ENCODE measurements at places on chromosomes 12 and 14. TPM values are rescaled to one million over a fixed set of nuclear protein-coding genes. Genes with fewer than 3 reads are reported as not detected.

FLVCR2 gene
- total RNA-seq = 2.2 TPM

DNA sequence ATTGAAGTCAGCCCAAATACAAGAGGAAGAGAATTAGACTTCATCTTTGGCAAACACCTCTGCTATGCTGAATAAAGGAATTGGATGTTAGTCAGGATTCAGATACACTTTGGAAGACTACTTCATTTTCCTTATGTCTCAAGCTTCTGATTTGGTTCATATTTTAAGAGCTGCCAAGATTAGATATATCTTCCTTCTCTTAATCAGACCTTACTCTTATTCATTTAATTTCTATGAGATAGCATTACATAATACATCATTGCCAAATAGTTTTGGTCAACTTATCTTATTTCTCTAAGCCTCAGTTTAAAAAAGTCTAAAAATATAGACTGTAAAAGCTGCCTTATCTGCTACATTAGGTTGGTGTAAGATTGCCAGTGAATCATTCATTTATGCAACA, 330.6 kb upstream of the NAV3 start:
- no peak for DNase-seq

KRT77 gene
- not detected for total RNA-seq

DNA sequence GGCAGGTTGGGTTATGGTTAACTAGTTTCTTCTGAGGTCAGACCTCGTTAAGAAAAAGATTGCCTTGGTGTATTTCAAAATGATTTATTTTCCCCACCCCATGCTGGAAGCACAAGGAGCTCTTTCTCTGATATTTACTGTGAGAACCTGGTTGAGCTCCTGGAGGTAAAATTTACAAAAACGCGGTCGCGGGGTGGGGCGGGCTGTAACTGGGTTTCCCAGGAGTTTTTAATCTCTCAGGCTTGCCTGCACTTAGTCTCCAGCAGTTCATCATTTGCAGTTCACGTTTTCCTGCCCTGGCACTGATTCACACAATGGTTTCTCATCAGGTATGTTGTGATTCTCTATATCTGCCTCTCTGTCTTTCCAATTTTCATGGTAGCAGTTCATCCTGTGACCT, 67.9 kb upstream of the PDE3A start:
- no peak for DNase-seq

TAS2R8 gene
- total RNA-seq = not detected

IL26 gene
- total RNA-seq = not detected

GRCh38 chr12:122849352-122850047, 14.2 kb downstream of the HIP1R start:
- no peak for DNase-seq

SPIC gene
- not detected for total RNA-seq

FAM90A1 gene
- total RNA-seq = 0.11 TPM

GRCh38 chr14:44135972-44136371, 371.1 kb downstream of the FSCB start:
- DNase-seq = no peak

Measured in pulmonary artery endothelial cell (primary cell).